ENCODE measurements at places on chromosomes 6 and 20. TPM values are rescaled to one million over a fixed set of nuclear protein-coding genes. Genes with fewer than 3 reads are reported as not detected.

Gene FOXA2
- not detected for polyA plus RNA-seq

Gene ZNF512B
- polyA plus RNA-seq: 6.0 TPM

GRCh38 chr6:136609873-136610706, 59.9 kb upstream of the MAP7 start:
- peak; percentile 99 for DNase-seq

- DNase-seq: no peak
These were observed 161.0 kb downstream of the INSM1 start for GRCh38 chr20:20528861-20529260.

- no peak for DNase-seq
These were observed 74.3 kb downstream of the RPS12 start for GRCh38 chr6:132888701-132889100.

DNA sequence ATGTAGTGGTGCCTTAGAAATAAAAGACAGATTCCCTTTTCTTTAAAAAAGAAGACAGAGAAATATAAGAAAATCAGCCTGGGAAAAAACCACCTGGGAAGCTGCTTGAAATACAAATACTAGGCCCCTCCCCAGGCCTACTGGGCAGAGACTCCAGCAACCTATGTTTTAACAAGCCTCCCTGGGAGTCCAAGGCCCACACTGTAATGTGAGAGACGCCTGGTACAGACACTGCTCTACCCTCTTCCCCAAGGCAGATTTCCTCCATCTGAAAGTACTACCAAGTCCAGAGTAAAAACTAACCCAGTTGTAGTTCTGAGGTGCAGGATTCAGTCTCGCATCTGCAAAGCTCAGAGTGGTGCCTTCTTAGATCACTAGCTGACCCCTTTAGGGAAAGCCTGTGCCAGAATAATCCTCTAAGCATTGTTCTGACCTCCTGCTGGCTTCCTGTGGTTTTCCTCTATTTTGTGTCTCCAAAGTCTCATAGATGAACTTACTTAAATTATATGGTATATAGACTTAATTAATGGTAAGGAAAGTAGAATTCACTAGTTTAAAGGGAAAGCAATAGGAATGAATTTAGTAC, 270.2 kb upstream of the SLC35B3 start:
- no peak for DNase-seq

DNA sequence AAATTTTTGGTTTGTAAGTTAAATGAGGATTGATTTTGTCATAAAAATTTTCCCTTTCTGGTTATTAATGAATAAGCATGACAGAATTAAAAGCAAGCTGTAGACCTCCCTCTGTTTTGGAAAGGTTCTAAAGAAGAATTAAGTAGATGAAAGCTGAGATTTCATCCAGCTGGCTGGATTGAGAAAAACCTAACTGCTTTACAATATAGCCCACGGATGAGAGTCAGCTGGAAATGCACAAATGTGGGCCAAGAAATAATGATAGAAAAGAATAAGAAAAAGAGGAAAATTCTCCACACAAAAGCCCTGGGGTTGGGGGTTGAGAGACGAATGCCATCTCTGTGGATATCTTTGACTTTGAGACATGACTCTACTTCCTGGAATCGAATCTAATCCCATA, 631.6 kb downstream of the HDGFL1 start:
- no peak for DNase-seq

All from BJ (cell line).